Lung (tissue), 17 donors: ENCODE measurements at places on chromosomes 6 and 20. TPM values are rescaled to one million over a fixed set of nuclear protein-coding genes. Genes with fewer than 3 reads are reported as not detected.
A peak's percentile ranks its signal among the peaks of the same experiment; 100 is the strongest.

The ENPP5 gene
- total RNA-seq: 19.2 TPM

The RNF217 gene
- total RNA-seq: 58.6 TPM

The BNIP5 gene
- total RNA-seq: 0.09 TPM

The DEFB115 gene
- total RNA-seq: not detected

The ZNF311 gene
- total RNA-seq: 1.7 TPM

The VGLL2 gene
- total RNA-seq: not detected

The ZC2HC1B gene
- total RNA-seq: 0.28 TPM

DNA sequence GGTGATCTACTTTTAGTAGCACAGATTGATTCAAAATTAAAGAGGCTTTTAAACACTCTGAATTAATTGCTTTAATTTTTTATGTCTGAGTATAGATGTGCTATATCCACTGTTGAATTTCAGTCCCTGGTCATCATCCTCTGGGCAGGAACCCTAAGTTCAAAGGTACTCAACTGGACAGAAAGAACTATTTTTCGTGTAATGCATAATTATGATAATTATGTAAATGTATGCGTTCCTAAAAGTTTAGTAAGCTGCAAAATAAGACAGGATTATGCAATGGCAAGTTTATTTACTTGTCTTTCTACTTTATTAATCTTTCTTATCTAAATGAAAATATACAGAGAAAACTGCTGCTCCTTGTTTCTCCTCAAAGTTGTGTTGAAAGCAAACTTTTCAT is 690.1 kb upstream of the MAN1A1 start:
- H3K4me3 ChIP-seq: no peak overlapping the region
- no peaks in the 10 kb centered on the region for H3K27me3 ChIP-seq
- DNase-seq: no peak
- H3K36me3 ChIP-seq: no peaks in the 10 kb centered on the region

GRCh38 chr6:52063584-52064344 is 23.6 kb downstream of the PKHD1 start:
- no peaks in the 10 kb centered on the region for H3K4me1 ChIP-seq
- no peak overlapping the region for H3K27ac ChIP-seq
- H3K27me3 ChIP-seq: no peaks in the 10 kb centered on the region

- H3K36me3 ChIP-seq: no peaks in the 10 kb centered on the region
- no peaks in the 10 kb centered on the region for H3K4me1 ChIP-seq
- no peaks in the 10 kb centered on the region for H3K27me3 ChIP-seq
Observed at GRCh38 chr6:90936286-90936685, 349.4 kb upstream of the MAP3K7 start.

GRCh38 chr6:105711216-105711615 is 308.3 kb upstream of the PREP start:
- H3K27me3 ChIP-seq: no peaks in the 10 kb centered on the region
- H3K4me3 ChIP-seq: no peak overlapping the region
- no peaks in the 10 kb centered on the region for H3K36me3 ChIP-seq
- DNase-seq: no peak

GRCh38 chr20:56422076-56422823 is 10.2 kb downstream of the CASS4 start:
- H3K27me3 ChIP-seq: no peaks in the 10 kb centered on the region
- H3K4me1 ChIP-seq: peaks cover 56% of the 10 kb centered on the region
- no peak overlapping the region for H3K4me3 ChIP-seq
- no peak for DNase-seq
- H3K27ac ChIP-seq: peak overlapping the region; percentile 20

GRCh38 chr6:29826271-29826670 is 1.4 kb upstream of the HLA-G start:
- no peak overlapping the region for H3K4me3 ChIP-seq
- H3K36me3 ChIP-seq: no peaks in the 10 kb centered on the region
- no peak for DNase-seq
- no peak overlapping the region for H3K27ac ChIP-seq

- no peaks in the 10 kb centered on the region for H3K4me1 ChIP-seq
- no peak overlapping the region for H3K4me3 ChIP-seq
- peak; percentile 57 for DNase-seq
Observed at GRCh38 chr6:17012421-17013225, 89.2 kb upstream of the STMND1 start.

DNA sequence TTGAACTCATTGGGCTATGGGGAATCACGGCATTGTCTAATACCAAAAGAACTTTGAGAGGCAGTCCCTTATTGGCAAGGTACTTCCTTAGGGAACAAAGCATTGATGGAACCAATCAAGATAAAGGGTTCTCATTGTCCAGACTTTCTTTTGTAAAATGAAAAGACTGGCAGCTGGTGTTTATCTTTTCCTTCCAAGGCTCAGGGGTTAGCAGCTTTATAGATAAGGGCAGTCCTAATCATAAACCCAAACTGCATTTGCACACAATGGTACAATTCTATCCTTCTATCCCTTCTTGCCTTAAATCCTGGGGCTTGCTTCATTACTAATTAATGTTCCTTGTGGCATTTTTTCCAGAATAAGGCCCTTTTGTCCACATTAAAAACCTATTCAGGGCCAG is 28.6 kb downstream of the CDK19 start:
- no peaks in the 10 kb centered on the region for H3K36me3 ChIP-seq
- H3K4me1 ChIP-seq: no peaks in the 10 kb centered on the region
- no peak for DNase-seq
- H3K27ac ChIP-seq: no peak overlapping the region

DNA sequence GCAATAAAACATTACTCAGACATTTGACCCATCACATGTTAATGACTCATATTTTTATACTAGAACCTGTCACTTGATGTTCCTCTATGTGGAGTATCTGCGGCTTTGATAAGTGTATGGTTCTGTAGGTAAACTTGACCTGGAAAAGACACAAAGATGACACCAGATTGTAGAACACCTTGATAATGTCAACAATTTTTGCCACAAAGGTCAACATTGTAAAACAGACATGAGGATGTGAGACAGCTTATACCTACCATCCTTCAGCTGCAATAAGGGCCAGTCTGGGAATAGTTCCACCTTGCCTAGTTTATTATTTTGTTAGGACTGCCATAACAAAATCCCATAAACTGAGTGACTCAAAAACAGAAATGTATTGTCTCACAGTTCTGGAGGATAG is 202.4 kb downstream of the LMBRD1 start:
- no peaks in the 10 kb centered on the region for H3K27me3 ChIP-seq
- H3K4me1 ChIP-seq: no peaks in the 10 kb centered on the region
- no peak overlapping the region for H3K27ac ChIP-seq
- no peak overlapping the region for H3K4me3 ChIP-seq
- H3K36me3 ChIP-seq: no peaks in the 10 kb centered on the region
- no peak for DNase-seq

GRCh38 chr6:35562060-35562459 is 49.4 kb upstream of the TULP1 start:
- H3K4me1 ChIP-seq: no peaks in the 10 kb centered on the region
- H3K4me3 ChIP-seq: no peak overlapping the region
- no peak overlapping the region for H3K27ac ChIP-seq
- DNase-seq: peak; percentile 75
- H3K36me3 ChIP-seq: no peaks in the 10 kb centered on the region

DNA sequence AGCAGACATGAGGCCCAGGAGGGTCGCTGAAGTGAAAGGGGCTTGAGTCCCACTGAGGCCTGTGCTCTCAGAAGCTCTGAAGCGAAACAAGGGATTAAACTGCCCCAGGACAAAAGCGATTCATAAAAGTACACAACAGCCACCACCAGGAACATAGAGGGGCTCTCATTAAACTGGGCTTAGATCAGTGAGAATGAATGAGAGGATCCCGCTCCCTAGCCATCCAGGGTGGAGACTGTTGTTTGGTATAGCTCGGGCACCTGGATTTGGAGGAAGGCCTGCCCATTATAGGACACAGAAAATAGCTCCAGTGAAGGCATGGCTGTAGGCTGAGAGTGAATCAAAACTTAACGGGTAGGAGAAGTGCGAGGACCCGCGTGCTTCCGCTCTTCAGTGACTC is 91.6 kb upstream of the TAB2 start:
- H3K36me3 ChIP-seq: no peaks in the 10 kb centered on the region
- H3K27ac ChIP-seq: no peak overlapping the region
- H3K27me3 ChIP-seq: no peaks in the 10 kb centered on the region
- DNase-seq: no peak
- no peak overlapping the region for H3K4me3 ChIP-seq

DNA sequence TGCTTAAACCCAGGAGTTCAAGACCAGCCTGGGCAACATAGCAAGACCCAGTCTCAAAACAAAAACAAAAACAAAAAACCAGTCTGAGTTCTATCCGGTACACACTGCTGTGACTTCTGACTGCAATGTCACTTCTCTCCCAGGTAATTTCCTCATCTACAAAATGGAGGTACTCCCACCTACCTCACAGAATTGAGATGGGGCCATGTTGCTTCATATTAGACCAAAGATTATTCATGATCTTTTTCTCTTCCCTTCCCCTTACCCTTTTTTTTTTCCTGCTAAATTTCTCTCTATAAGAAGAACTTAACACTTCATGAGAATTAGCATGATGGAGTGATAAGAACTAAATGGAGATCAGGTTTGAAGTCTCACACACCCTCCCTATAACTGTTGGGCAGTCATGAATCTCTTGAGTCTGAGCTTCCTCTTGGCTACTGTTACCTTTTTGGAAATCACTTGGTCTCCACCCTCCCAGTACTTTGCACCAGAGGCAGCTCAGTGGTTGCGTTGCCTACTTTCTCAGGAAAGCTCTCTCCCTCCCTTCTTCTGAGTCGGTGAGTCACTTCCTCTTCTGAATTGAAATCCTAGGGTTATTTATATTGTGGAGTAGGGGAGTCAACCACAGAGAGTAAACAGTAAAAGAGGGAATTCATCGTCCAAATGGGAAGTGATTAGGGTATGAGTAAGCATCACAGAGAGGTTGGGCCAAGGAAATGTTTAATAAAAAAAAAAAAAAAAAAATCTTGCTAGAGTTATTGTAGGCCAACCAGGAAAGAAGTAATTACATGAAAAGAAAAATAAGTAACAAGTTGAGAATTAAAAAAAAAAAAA is 59.9 kb upstream of the MAP7 start:
- no peaks in the 10 kb centered on the region for H3K4me1 ChIP-seq
- H3K27me3 ChIP-seq: no peaks in the 10 kb centered on the region
- peak overlapping the region; percentile 17 for H3K27ac ChIP-seq
- H3K4me3 ChIP-seq: no peak overlapping the region

GRCh38 chr6:141634269-141634668 is 498.5 kb upstream of the GJE1 start:
- DNase-seq: no peak
- H3K36me3 ChIP-seq: no peaks in the 10 kb centered on the region
- H3K27ac ChIP-seq: no peak overlapping the region

DNA sequence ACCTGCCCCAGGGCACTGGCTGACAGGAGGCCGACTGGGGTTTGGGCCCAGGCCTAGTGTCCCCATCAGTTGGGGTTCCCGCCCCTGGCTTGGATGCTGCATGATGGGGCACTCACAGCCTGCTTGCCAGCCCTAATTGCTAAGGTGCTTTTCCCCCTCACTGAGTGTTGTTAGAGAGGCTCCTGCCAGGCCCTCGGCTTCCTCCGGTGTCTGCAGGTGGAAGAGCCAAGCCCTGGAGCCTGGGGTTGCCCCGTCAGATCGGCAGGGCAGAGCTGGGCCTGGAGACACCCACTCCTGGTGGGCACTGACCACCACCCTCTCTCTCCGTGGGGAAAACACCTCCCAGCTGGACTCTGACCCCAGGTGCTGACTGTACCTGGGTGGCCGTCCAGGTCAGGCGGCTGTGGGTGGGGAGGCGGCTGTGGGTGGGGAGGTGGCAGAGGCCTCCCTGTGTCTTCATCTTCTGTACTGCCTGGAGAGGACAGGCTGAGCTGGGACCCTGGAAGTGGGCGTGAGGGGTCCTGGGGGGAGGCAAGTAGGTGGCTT is 6.0 kb upstream of the CABLES2 start:
- peaks cover 22% of the 10 kb centered on the region for H3K4me1 ChIP-seq
- H3K4me3 ChIP-seq: no peak overlapping the region
- no peak for DNase-seq
- H3K27ac ChIP-seq: no peak overlapping the region
- H3K27me3 ChIP-seq: no peaks in the 10 kb centered on the region
- no peaks in the 10 kb centered on the region for H3K36me3 ChIP-seq

- no peak overlapping the region for H3K27ac ChIP-seq
- H3K4me1 ChIP-seq: peaks cover 4% of the 10 kb centered on the region
- peak; percentile 44 for DNase-seq
- no peak overlapping the region for H3K4me3 ChIP-seq
- H3K36me3 ChIP-seq: peaks cover 2% of the 10 kb centered on the region
- no peaks in the 10 kb centered on the region for H3K27me3 ChIP-seq
Observed at GRCh38 chr6:345747-346385, 45.7 kb upstream of the IRF4 start.

- no peaks in the 10 kb centered on the region for H3K36me3 ChIP-seq
- H3K27ac ChIP-seq: no peak overlapping the region
- H3K27me3 ChIP-seq: no peaks in the 10 kb centered on the region
- H3K4me3 ChIP-seq: no peak overlapping the region
- DNase-seq: no peak
- H3K4me1 ChIP-seq: no peaks in the 10 kb centered on the region
Observed at GRCh38 chr6:71194724-71195123, 93.9 kb upstream of the OGFRL1 start.

- DNase-seq: no peak
- peaks cover 1% of the 10 kb centered on the region for H3K4me1 ChIP-seq
- no peaks in the 10 kb centered on the region for H3K36me3 ChIP-seq
Observed at GRCh38 chr20:16759181-16759563, 11.0 kb downstream of the OTOR start.

GRCh38 chr20:32062776-32063170 is 10.7 kb downstream of the HCK start:
- no peak overlapping the region for H3K4me3 ChIP-seq
- H3K27me3 ChIP-seq: no peaks in the 10 kb centered on the region
- no peaks in the 10 kb centered on the region for H3K36me3 ChIP-seq
- no peaks in the 10 kb centered on the region for H3K4me1 ChIP-seq

DNA sequence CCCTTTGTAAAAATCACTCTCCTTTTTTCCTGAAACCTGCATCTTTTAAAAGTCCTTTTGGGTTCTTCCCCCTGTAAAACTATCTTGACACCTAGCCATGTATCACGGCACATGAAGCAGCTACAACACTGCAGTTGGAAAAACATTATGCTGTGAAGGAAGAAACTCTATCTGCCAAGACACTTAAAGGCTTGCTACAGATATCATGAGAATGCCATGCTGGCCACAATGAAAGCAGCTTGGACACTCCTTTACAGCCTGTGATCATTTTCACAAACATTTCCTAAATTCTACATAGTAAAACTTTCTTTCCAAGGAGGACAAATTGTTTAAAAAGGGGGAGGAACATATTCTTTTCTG is 31.8 kb downstream of the CNKSR3 start:
- no peaks in the 10 kb centered on the region for H3K36me3 ChIP-seq
- no peak for DNase-seq
- no peaks in the 10 kb centered on the region for H3K27me3 ChIP-seq
- H3K4me3 ChIP-seq: no peak overlapping the region
- no peak overlapping the region for H3K27ac ChIP-seq
- peaks cover 15% of the 10 kb centered on the region for H3K4me1 ChIP-seq
